ENCODE measurements at places on chromosomes 2 and 18.

- DNase-seq, result no peak
These were observed 4.4 kb downstream of the CHPF start for GRCh38 chr2:219538956-219539788.

GRCh38 chr2:61640406-61640805 lies 102.2 kb upstream of the XPO1 start:
- DNase-seq, result no peak

DNA sequence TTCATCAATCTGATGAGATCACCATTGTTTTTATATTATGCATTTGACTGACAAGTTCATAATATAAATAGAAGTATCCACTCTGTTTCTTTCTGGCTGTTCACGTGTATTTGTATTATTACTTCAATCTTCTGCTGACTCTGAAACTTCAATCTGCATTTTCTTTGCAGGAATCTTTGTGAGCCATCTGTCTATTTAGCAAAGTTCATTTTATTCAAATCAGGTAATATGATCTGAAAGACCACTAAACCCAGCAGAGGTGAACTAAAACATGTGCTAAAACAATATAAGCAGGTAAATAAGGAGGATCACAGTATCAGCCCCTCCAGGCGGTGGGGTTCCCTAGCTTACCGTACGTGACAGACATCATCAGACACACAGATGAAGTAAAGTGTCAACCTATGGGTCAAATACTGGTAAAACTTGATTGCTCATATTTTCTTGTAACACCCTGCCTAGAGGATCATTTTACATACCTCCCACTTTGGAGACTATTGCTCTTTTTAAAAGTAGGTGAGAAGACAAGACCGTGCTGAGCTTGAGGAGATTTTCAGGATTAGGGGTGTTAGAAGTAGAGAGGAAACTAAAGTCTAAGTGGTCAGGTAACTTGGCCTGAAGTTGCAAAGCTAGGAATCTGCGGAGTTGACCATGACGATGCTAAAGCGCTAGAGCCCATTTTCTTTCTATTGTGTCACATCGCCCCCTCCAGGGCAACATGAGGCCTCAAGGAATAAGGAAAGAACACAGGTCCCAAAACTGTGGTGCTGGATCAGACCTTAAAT lies 9.0 kb downstream of the DTNB start:
- DNase-seq, result no peak

GRCh38 chr18:42261731-42262130 lies 306.7 kb downstream of the PIK3C3 start:
- no peak for DNase-seq

DNA sequence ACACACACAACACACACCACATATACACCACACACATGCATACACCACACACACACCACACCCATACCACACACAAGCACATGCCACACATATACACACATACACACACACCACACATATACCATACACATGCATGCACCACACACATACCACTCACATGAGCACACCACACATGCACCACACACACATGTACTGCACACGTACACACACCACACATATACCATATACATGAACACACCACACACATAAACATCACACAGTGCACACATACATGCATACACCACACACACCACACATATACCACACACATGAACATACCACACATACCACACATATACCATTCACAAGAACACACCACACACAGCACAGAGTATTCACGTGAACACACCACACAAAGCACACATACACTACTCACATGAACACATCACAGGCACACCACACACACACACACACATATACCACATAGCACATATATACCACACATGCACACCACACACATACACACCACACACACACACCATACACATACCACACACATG lies 219.9 kb upstream of the RAB6C start:
- no peak for DNase-seq

DNA sequence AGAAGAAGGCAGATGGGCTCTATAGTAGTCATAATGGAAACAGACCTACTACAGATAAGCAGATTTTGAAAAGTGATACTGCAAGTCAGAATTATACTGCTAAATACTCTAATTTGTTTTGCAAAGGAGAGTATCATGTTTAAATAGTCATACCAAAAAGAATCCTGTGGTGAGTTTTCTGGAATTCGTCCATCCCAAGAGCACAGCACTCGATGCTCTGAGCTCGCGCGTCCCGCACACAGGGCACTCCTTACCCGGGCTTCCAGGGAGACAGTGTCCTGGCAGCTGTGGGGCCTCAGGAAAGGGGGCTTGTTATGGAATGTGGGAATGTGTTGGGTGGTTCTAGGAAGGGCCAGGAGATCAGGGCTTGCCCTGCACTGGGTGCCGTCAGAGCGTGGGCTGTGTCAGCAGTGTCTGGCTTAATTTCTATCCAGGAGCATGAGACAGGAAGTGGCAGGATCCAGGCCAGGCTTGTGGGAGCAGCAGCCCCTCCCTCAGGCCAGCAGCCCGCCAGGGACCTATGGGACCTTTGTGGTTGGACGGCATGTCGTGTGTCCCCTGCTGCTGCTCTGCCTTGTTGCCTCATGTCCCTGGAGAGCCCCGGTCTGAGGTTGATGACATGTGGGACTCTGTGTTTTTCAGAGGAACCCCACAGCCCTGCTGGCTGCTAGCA lies 193.2 kb upstream of the TPO start:
- DNase-seq, result no peak

GRCh38 chr18:40357536-40357935 lies 1597.5 kb upstream of the PIK3C3 start:
- no peak for DNase-seq

GRCh38 chr2:26651470-26651771 lies 10.3 kb upstream of the CIB4 start:
- DNase-seq, result no peak

- no peak for DNase-seq
These were observed 23.0 kb downstream of the SERTAD2 start for GRCh38 chr2:64630752-64631151.

- no peak for DNase-seq
These were observed 9.2 kb upstream of the HK2 start for GRCh38 chr2:74824679-74825078.

- no peak for DNase-seq
These were observed 334.6 kb upstream of the LYPD1 start for GRCh38 chr2:133004623-133005022.

DNA sequence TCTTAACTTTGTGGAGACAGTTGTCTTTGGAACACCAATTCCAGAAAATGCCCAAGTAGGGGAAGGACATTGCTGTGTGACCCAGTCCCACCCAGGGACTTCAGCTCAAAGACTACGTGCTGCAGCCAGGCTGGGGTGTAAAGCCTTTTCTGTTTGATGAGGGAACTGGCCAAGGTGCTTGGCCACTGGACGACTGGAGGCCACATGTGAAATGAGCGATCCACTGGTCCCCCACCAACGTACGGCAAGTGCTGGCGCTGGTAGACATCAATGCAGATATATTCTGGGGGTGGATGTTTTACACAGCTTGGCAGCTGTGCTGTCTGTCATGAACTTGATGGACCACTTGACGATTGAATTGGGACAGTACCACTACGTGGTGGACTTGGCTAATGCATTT lies 582.5 kb upstream of the HNMT start:
- no peak for DNase-seq
